ENCODE measurements at places on chromosomes 5 and 9. TPM values are rescaled to one million over a fixed set of nuclear protein-coding genes. Genes with fewer than 3 reads are reported as not detected.

The NOXA1 gene
- total RNA-seq, result 0.46 TPM

The KIF12 gene
- total RNA-seq, result not detected

The FAM120A gene
- 163 TPM for total RNA-seq

DNA sequence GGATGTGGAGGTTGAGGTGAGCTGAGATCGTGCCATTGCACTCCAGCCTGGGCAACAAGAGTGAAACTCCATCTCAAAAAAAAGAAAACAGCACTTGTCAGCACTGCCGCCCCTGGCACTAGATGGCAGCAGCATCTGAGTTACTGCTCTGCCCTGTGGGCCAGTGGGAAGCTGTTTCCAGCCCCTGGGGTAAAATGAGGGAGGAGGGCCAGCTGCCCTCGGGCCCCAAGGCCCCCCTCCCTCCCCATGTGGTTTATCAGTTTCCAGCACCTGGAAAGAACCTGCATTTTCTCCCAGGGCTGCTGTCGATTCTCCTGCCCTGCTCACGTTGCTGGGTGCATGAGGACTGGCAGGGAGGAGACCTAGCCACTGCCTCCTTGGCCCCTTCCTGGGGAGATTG lies 13.2 kb upstream of the CEL start:
- peaks cover 59% of the 10 kb centered on the region for H3K36me3 ChIP-seq
- no peak overlapping the region for H3K27ac ChIP-seq
- H3K4me1 ChIP-seq, result peaks cover 6% of the 10 kb centered on the region
- no peaks in the 10 kb centered on the region for H3K27me3 ChIP-seq
- H3K4me3 ChIP-seq, result no peak overlapping the region

DNA sequence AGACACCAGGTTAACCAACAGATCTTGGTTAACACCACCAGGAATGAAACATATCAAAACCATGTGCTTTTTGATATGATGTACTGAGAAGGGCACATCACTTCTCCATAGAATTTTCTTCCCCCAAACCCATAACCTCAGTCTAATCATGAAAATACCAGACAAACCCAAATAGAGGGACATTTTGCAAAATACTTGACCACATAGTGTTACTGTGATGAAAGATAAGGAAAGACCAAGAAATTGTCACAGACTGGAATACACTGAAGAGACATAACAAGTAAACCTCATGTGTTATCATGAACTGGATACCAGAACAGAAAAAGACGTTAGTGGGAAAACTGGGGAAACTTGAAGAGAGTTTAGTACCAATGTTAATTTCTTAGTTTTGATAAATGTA lies 74.9 kb upstream of the VCAN start:
- no peak for DNase-seq
- H3K27ac ChIP-seq, result no peak overlapping the region
- H3K4me3 ChIP-seq, result no peak overlapping the region
- no peaks in the 10 kb centered on the region for H3K36me3 ChIP-seq
- H3K4me1 ChIP-seq, result no peaks in the 10 kb centered on the region

GRCh38 chr5:22341406-22341805 lies 511.7 kb downstream of the CDH12 start:
- no peak for DNase-seq
- H3K27ac ChIP-seq, result no peak overlapping the region

DNA sequence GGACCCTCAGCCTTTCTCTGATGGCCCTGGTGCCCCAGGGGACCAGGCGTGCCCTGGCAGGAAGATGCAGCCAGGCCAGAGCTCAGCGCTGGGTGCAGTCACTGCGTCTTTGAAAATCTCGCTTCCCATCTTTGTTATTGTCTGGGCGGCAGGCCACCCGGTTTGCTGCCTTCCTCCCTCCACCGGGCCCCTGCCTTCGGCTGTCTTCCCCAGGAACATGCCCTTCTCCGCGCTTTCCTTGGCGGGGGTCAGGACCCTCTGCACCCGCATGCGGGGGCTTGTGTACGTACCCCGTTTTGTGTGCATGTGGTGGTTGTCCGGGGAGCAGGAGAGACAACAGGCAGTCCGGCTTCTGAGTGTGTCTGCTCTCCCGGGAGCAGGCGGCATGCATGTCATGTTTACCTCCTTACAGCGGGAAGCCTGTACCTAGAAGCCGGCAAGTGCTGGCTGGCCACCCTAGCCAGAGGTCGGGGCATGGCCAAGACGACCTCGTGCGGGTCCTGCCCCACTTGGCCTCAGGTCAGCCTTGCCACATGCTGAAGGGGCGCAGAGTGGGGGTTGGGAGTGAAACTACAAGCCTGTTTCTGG lies 49.5 kb downstream of the DAB2IP start:
- no peaks in the 10 kb centered on the region for H3K36me3 ChIP-seq
- no peak overlapping the region for H3K4me3 ChIP-seq
- no peak overlapping the region for H3K27ac ChIP-seq
- peaks cover 4% of the 10 kb centered on the region for H3K4me1 ChIP-seq
- H3K27me3 ChIP-seq, result peaks cover 68% of the 10 kb centered on the region

- H3K4me1 ChIP-seq, result peaks cover 80% of the 10 kb centered on the region
- H3K27ac ChIP-seq, result peak overlapping the region; percentile 85
- no peaks in the 10 kb centered on the region for H3K36me3 ChIP-seq
- H3K27me3 ChIP-seq, result no peaks in the 10 kb centered on the region
- peak; percentile 62 for DNase-seq
Measured at GRCh38 chr5:59099270-59099994, 516.6 kb downstream of the RAB3C start.

- H3K27me3 ChIP-seq, result no peaks in the 10 kb centered on the region
- peaks cover 45% of the 10 kb centered on the region for H3K36me3 ChIP-seq
- H3K4me1 ChIP-seq, result peaks cover 25% of the 10 kb centered on the region
- DNase-seq, result no peak
- H3K4me3 ChIP-seq, result peak overlapping the region; percentile 94
Measured at GRCh38 chr5:126778675-126779403, 1.9 kb downstream of the LMNB1 start.

- no peak overlapping the region for H3K27ac ChIP-seq
- H3K27me3 ChIP-seq, result no peaks in the 10 kb centered on the region
- no peak for DNase-seq
- peaks cover 26% of the 10 kb centered on the region for H3K4me1 ChIP-seq
- peaks cover 15% of the 10 kb centered on the region for H3K36me3 ChIP-seq
Measured at GRCh38 chr5:160434022-160434531, 12.4 kb downstream of the PTTG1 start.

DNA sequence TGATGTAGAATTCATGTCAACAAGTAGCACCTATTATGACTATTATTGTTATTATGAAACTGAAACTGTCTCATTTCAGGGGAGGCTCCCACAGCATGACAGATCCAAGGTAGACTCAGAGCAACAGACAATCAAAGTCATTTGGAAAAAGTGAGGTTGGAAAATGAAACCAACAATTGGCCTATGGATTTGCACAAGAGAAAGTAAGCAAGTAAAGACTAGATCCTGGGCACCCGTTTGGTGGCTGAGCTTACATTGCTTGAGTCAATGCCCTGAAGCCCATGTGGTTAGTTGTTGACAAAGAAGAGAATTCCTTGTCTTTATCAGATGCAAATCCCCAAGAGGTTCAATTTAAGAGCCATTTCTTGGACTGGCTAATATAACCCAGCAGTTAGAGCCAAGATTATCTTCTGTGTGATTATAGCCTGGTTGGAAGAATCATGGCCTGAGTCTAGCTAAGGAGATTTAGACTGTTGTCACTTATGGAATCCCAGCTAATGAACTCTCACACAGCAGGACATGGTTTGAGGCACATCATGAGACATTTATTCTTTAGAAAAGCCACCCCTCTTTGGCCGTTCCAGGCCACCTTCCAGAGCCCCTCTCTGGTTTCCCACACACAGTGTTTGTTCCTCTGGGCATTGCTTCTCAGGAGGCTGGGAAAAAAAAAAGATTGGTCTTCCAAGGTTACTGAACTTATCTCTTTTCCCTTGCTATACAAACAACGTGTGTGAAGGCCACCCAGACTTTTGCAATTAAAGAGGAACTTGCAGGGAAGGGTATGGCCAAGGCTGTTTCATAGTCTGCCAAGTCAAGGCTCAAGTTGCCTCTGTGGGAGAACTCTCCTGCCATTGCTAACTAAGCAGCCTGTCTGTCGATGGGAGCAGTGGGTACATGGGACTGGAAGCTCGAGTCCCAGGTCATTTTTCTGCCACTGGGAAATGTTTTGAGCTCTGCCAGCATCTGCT lies 399.5 kb downstream of the ENC1 start:
- no peaks in the 10 kb centered on the region for H3K36me3 ChIP-seq
- no peak for DNase-seq
- H3K27me3 ChIP-seq, result peaks cover 23% of the 10 kb centered on the region
- H3K27ac ChIP-seq, result no peak overlapping the region
- peaks cover 6% of the 10 kb centered on the region for H3K4me1 ChIP-seq

GRCh38 chr9:100064872-100065581 lies 33.8 kb downstream of the ERP44 start:
- no peak overlapping the region for H3K27ac ChIP-seq
- DNase-seq, result no peak
- H3K4me3 ChIP-seq, result no peak overlapping the region

DNA sequence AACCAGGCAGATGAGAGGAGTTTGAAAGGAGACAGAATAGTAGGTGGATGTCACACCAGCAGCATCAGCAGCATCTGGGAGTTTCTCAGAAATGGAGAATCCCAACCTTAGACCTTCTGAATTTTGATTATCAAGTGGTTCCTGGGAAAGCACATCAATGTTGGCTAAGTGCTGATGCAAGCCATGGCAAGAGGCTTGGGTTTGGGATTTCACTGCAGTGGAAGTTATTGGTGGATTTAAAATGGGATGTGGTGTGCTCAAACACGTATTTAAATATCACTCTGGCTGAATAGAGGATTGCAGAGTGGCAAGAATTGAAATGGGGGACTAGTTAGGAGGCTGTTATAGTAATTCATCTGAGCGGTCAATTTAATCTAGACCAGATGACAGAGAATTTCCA lies 387.8 kb upstream of the WWC1 start:
- H3K27ac ChIP-seq, result no peak overlapping the region
- H3K27me3 ChIP-seq, result no peaks in the 10 kb centered on the region
- no peaks in the 10 kb centered on the region for H3K4me1 ChIP-seq
- H3K36me3 ChIP-seq, result no peaks in the 10 kb centered on the region

DNA sequence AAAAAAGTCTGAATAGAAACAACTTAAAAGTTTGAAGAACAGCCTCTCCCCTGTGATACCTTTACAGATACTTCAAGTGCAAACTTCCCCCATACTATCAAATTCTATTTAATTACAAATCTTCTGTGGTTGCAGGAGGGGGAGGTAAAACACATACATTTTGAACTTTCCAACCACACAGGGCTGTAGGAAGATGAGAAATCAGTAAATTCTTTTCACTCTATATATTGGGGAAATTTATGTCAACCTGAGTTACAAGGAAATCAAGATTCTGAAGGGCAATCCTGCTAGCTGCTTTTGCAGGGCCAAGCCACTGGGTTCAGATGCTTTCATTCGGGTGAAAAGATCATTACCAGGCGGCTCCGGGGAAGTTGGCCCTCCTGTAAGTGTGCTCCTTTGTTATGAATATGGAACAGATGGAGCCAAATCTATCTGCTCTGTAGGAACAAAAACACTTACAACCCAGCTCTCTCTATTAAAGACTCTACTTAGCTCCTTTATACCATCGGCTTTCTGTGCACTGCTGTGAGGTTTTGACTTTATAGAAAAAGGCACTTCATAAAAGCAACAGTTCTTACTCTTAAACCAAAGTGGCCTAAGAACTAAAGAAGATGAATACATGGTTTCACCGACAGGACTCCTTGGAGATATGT lies 269.1 kb downstream of the EFNA5 start:
- H3K36me3 ChIP-seq, result no peaks in the 10 kb centered on the region
- H3K27me3 ChIP-seq, result peaks cover 31% of the 10 kb centered on the region
- DNase-seq, result no peak
- no peak overlapping the region for H3K27ac ChIP-seq
- no peak overlapping the region for H3K4me3 ChIP-seq

DNA sequence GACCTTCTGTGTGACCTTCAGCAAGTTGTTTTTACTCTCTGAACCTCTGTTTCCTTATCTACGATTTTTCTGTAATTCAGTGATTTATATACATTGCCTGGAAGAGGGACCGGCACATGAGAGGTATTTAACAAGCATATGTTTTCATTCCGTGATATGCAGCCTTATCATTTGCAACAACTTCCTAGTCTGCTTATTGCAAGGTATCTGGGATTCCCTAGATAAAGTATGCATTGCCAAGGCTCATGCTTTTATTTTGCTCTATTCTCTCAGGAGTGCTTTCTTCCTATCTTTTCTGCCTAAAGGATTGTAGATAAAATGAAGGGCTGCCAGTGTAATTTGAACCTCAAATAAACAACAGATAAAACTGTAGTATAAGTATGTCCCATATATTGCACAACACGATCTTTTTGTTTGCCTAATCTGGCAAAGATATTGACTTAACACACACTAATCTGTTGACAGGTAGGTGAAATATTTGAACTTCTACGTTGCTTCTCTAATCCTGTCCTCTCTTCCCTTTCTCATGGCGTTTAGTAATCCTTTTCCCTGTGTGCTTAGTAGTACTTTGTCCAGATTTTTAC lies 377.2 kb upstream of the TNC start:
- no peaks in the 10 kb centered on the region for H3K36me3 ChIP-seq
- DNase-seq, result no peak
- no peak overlapping the region for H3K4me3 ChIP-seq
- no peaks in the 10 kb centered on the region for H3K4me1 ChIP-seq
- H3K27me3 ChIP-seq, result no peaks in the 10 kb centered on the region

DNA sequence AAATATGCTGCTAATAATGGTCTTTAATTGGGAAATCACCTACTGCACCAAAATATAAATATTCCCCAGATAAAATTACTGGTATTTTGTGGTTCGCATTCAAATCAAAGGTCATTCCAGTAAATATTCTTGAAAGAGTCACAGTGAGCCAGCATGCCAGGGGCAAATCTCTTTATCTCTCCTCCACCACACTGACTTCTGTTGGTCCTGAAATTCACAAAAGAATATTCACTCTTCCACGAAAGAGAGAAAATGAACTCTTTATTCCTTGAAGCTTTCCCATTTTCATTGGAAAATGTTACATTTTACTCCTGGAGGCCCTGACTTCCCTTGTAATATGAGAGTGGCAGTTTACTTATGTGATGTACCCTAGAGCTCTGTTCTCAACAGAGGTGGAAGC lies 39.7 kb downstream of the ZNF366 start:
- H3K36me3 ChIP-seq, result no peaks in the 10 kb centered on the region
- no peak overlapping the region for H3K27ac ChIP-seq
- no peak overlapping the region for H3K4me3 ChIP-seq
- DNase-seq, result no peak
- H3K27me3 ChIP-seq, result peaks cover 8% of the 10 kb centered on the region
